Activated CD4-positive, CD25-positive, alpha-beta regulatory T cell (primary cell): ENCODE measurements at places on chromosomes 2 and 18.

- DNase-seq, result no peak
Measured at GRCh38 chr2:211367711-211368110, 811.3 kb downstream of the CPS1 start.

DNA sequence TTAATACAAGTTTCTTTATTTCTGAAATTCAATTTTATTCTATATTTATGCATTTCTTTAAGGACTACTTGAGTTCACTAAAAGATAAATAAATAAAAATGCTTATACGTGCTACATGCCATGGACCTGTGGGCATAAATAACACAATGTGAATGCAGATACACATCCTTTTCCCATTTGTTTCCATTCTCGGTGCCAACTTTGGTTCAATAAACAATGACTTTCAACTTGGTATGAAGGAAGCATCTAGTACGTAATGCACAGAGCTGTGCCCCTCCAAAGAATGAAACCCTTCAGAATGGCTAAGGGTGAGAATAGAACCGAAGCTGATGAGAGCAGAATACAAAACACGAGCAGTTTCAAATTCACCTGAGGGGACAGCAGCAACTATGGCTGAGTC is 409.3 kb downstream of the MTX2 start:
- DNase-seq, result no peak

- DNase-seq, result no peak
Measured at GRCh38 chr2:175811971-175812370, 190.1 kb downstream of the LNPK start.

GRCh38 chr18:56284319-56284718 is 354.1 kb downstream of the TXNL1 start:
- no peak for DNase-seq

DNA sequence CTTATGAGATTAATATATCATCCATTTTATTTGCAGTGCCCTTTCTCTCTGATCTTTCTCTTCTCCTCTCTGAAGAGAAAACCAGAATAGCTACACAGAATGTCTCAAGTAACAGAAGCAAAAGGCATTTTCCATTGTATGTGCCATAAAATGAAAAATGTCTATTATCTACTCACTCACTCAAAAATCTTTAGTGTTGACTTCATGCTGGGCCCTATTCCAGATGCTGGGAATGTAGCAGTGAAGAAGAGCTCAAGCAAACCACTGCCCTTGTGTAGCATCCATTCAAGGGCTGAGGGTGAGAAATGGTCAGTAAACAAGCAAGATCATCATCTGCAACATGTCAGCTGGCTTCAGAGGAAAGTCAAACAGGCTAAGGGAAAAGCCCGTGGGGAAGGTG is 427.7 kb downstream of the METTL4 start:
- no peak for DNase-seq
